Activated naive CD4-positive, alpha-beta T cell treated with anti-CD3 and anti-CD28 coated beads, Interleukin-2, amount 50 U/mL, for 72 hours (primary cell): ENCODE measurements at places on chromosomes 2 and 18. TPM values are rescaled to one million over a fixed set of nuclear protein-coding genes. Genes with fewer than 3 reads are reported as not detected.

- no peak for DNase-seq
These were observed 78.0 kb downstream of the PTPN4 start for GRCh38 chr2:119837759-119838158.

DNA sequence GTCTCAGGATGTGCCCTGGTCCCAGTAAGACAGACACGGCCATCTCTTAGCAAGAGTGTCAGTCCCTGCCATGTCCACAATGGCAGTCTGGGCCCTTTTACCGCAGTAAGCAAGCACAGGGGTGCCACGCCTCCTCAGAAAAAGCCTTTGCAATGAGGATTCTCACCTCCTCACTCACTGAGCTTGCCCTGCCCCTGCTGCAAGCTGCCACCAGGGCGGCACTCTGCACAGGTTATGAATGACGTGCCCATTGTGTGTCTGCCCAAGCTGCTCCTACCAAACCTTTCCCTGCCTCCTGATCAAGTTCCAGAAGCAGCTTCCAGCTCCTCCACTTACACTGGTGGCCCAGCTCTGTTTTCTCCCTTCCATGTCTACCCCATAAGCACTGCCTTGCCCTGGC lies 23.3 kb downstream of the ERCC3 start:
- DNase-seq: no peak

GRCh38 chr2:95346231-95346737 lies 49.1 kb downstream of the KCNIP3 start:
- no peak for DNase-seq

GRCh38 chr2:230809677-230810251 lies 55.0 kb upstream of the ITM2C start:
- no peak for DNase-seq

- no peak for DNase-seq
These were observed 171.3 kb downstream of the CCDC178 start for GRCh38 chr18:33269223-33269622.

- no peak for DNase-seq
These were observed 71.9 kb downstream of the LRP2 start for GRCh38 chr2:169290433-169290832.

The PTH2R gene
- 0.09 TPM for total RNA-seq
